ENCODE measurements at places on chromosomes 11 and 22.

GRCh38 chr11:112285841-112286311, 25.2 kb upstream of the PLET1 start:
- DNase-seq = no peak

GRCh38 chr11:115396533-115396932, 107.7 kb downstream of the CADM1 start:
- no peak for DNase-seq

GRCh38 chr11:87421422-87421821, 383.7 kb downstream of the TMEM135 start:
- DNase-seq = peak; percentile 27

DNA sequence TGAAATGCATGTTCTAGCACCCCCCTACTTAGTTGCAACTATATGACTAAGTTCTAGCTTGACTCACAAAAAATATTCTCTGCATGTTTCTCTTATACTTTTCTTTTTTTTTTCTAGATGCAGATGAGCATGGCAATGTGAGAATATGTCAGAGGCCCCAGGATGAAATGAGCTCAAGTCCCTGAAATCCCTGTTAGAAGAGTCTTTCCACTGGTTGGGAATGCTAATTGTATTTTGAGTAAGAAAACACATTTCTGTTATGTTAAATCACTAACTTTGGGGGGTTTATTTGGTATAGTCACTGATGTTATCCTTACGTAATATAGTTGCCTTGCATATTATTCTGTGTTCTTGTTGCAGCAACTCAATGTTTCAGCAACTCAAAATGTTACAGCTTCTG, 306.1 kb upstream of the CCDC179 start:
- no peak for DNase-seq

GRCh38 chr11:128716661-128717210, 22.9 kb downstream of the FLI1 start:
- DNase-seq = no peak

- no peak for DNase-seq
Observed at GRCh38 chr11:129853518-129854231, 38.0 kb downstream of the TMEM45B start.

DNA sequence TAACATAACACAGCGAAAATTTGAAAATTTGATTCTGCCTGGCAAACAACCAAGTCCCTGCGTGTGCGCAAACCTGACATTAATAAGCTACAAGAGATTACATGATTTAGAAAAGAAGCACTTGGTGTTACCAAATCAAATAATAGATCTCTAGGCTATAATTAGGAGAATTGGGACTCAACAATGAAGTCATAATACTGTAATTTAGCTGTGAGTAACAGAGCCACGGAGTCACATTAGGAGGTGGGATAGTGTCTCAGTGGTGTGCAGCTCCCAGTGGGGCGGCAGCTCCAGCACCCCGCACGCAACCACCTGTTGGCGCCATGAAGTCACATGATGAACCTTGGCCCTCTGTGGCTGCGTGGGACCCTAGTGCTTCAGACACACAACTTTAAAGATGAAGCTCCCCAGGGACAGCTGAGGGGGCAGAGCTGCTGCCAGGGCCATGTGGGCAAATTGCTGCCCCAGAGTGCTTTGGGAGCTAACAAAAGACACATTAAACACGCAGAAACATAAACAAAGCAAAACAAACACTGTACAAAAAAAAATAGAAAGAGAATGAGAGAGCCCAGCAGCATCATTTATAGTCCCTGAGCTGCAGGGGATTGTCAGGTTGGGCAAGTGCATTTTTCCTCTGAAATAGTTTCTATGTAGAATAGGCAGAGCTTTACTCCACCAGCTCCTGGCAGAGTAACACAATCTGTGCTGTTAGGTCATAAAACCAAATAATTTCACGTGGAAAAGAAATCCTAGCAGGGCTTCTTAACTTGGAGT, 605.6 kb downstream of the SOX6 start:
- DNase-seq = no peak

- no peak for DNase-seq
Observed at GRCh38 chr11:3077189-3077836, 20.1 kb upstream of the CARS1 start.

DNA sequence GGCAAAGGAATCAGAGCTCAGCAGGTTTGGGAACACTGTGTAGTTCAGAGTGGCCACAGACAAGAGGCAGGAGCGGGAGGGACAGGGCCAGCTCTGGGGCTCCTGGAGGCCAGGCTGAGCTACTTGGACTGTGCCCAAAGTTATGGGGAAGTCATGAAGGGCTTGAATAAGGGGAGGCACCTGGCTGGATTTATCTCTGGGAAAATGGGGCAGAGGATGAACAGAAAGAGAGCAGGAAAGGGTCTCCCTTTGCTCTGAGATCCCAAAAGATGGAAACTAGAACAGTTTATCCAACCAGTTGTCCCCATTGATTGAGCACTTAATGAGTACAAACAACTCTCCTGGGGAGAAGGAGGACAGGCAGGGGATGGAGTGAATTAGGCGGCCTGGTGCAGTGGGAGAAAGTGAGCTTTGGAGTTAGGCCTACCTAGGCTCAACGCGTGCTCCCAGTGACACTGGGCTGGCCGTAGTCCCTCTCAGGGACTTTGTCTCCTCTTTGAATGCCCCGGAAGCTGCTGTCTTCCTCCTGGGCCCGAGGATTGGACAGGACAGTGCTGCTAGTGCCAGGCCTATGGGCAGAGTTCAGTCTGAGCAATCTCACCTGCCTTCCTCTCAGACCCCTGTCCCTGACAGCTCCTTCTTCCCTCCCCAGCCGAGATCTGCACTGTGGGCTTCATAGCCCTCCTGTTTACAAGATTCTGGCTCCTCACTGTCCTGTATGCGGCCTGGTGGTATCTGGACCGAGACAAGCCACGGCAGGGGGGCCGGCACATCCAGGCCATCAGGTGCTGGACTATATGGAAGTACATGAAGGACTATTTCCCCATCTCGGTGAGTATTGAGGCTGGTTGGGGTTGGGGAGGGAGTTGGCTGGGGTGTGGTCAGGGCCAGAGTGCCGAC, 2.0 kb downstream of the MOGAT2 start:
- no peak for DNase-seq

GRCh38 chr11:59552844-59553243, 41.5 kb downstream of the OR4D9 start:
- no peak for DNase-seq

DNA sequence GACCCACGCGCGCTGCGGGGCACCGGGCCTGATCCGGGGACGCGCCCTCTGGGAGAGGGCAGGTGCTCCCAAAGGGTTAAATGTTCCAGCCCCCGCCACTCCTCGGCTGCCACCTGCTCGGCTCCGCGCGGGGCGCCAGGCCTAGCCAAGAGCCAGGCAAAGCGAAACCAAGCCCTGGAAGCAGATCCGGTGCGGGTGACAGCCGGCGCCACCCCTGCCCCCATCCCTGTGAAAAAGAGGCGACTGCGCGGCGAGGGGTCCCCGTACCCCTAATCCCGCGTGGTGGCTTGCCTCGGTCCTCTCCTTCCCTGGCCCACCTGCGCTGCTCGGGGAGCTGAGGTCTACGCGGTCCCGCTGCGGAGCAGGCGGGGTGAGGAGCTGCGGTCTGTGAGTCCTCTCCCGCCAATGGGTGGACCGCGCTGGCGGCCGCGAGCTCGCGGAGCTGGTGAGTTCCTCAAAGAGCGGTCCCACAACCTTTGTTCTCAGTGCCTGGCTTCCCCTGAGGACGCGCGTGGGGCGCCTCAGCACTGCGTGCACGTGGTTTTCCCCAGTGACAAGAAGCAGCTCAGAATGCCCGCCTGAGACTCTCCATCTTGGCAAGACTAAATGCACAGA, at the start of gene ME3:
ME3 (minus strand) TSS at position 610 of the 615 bp plus-strand sequence.
- DNase-seq = no peak

GRCh38 chr22:30315962-30316576, 10.7 kb downstream of the TBC1D10A start:
- DNase-seq = no peak

GRCh38 chr11:75141166-75141565, 9.7 kb upstream of the SLCO2B1 start:
- DNase-seq = no peak

DNA sequence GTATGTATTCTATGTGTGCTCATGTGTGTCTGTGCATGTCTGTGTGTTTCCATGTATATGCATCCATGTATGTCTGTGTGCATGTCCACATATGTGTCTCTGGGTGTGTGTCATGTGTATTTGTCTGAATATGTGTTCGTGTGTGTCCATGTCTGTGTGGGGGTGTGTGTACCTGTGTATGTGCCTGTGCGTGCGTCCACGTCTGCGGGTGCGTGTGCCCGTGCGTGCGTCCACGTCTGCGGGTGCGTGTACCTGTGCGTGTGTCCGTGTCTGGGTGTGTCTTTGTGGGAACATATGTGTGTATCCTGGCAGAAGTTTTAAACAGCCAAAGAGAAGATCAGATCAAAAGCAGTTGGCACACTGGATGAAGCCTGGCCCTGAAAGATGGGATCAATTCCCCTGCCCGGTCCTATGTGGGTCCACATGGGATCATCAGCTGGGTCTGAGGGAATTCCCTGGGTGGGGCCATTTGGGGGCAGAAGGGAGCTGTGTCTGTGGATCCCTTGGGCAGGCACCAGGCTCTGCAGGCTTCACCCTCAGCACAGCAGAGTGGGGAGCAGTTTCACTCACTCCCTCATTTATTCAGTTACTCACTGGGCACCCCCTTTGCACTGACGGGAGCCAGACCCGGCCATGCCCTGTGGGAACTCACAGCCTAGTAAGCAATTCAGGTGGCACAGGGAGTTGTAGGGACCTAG, 167.4 kb downstream of the MN1 start:
- DNase-seq = no peak

DNA sequence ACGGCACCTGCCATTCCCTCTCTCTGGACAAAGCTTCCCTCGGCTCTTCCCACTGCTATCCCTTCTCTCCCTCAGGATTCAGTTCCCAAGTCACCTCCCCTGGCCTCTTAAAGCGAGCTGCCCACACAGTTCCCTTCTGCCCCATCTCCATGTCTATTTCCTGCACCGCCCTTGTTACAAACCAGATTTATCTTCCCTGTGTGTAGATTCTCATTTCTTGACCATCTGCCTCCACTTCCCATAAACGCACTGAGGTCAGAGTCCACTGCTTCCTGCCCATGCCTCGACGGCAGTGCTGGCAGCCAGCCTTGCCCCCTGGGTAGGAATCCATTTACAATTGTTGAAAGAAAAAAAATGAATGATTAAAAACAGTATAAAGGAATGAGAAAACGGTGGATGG, 11.6 kb upstream of the APOBEC3B start:
- DNase-seq = no peak

DNA sequence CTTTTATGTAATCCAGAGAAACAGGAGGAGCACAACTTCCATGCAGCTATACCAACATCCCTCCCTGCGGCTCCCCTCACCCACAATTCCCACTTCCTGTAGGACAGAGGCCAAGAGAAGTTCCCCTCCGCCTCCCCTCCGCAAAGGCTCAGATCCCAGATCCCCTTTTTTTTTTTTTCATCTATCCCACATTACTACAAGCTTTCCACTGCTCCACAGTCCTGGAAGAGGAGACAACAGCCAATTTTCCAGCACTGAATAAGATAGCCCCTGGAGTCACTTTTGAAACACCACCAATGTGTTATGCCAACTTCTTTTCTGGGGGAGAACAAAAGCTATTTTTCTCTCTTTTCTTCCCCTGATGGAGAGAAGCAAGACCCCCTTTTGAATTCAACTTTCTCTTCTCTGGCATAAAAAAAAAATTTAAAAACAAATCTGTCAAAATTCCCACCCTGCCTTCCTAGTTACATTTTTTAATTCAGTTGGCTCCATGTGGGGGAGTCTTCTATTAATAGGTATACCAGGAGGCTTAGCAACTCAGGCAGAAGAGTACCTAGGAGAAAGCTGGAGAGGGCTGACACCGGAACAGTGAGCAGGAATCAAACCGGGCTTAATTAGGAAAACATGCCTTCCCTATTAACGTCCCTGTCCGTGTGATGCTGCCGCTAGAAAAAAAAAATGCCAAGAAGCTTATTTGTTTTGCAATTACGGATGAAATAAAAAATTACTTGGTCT, 543.4 kb downstream of the BUD13 start:
- DNase-seq = no peak

- no peak for DNase-seq
Observed at GRCh38 chr11:86749376-86749775, 51.0 kb upstream of the PRSS23 start.

DNA sequence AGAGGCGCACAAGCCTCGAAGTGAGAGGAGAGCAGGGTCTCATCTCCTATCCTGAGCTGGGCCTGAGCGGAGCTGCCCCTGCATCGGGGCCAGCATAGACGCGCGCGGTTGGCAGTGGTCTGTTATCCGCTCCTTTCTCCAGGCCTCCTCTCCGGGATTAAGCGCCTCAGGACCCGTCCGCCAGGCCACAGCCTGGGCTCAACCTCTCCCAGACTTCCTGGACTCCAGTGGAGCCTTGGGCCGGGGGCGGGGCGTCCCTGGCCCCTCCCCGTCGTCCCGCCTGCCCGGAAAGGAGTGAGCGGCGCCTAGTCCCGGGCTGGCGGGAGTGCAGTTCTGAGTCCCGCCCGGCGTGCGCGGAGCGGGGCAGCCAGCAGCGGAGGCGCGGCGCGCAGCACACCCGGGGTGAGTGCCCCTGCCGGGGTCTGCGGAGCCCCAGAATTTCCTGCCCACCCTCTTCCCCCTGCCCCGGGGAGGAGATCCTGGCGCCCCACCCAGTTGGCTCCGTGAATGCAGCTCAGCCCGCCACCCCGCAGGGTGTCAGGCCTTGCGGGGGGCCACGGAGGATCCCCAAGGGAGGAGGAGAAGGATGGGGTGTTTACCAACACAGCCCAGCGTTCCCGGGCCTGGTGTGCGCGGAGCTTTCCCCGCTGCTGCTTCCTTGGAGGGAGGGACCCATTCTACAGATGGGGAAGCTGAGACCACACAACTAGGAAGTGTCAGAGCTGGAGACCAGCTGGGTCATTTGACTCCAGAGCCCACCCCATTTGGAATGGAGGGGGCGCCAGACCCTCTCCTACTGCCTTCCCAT, at the start of gene TCIRG1:
TCIRG1 (plus strand) TSS at position 308 of the 808 bp plus-strand sequence. CDS start 2,247 bp downstream, outside the sequence.
- DNase-seq = peak; percentile 15

DNA sequence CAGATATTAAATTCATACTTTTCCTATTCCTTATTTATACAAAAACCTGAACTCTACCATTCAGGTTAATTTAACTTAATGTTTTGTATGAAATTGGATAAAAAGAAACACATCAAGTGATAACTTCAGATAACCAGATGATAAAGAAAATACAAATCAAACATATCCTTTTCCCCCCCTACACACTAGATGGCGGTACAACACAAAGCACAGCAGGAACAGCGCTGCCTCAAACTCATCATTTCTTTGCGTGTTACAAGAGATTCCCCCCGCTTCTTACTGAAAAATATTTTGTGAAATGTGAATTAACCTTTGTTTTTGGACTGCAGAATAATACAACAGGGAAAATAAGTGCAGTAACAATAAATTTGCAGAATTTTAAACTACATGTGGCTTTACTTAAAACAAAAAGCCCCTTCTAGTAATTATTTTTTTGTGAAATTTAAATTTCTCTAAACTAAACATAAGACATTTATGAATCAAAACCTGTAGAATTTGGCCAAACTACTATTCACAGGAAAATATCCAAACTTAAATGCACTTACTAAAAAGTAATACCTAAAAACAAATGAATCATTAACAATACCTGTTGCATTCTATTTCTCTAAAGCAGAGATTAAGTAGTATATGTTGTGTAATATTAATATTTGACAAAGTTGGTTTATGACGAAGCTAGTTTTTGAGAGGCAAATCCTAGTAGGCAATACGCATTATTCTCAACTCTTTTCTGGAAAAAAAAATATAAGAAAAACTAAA, 74.4 kb downstream of the ARHGAP32 start:
- no peak for DNase-seq

Data from GM12878 (cell line).